ENCODE measurements at places on chromosomes 12 and 14.

DNA sequence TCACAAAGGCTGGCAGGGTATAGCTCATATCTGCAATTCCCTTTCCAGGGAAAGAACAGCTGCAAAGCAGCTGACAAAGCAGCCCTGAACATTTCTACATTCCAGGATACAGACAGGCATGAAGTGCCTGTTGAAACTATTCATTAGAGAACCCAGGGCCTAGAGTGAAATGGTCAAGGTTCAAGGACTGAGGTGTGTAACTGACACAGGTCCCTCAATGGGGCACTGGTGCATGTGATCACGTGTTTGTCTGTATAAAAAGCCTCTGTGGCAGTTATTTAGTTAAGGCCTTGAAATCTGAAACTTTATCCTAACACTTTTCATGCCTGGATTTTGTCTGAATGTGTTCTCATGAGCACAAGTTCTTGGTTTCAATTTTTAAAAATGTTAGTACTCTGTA lies 47.1 kb downstream of the GIT2 start:
- no peak for DNase-seq

GRCh38 chr12:100717733-100718067 lies 76.9 kb upstream of the ANO4 start:
- no peak for DNase-seq

DNA sequence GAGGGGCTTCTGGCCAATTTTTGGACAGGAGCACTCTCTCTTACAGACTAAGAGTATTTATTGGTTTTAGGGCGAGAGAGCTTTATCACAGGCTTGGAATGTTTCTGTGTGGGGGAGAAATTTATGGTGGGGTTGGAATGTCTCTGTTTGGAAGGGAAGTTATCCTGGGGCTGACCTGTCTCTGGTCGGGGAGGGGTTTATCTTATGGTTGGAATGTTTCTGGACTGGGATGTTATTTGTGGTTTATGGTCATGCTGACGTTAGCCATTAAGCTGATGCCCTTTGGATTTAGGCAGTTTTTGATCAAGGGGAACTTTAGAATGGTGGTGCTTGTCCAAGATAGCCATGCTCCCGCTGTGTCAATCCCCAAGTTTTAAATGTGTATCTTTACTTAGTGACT lies 614.8 kb downstream of the DIO2 start:
- no peak for DNase-seq

DNA sequence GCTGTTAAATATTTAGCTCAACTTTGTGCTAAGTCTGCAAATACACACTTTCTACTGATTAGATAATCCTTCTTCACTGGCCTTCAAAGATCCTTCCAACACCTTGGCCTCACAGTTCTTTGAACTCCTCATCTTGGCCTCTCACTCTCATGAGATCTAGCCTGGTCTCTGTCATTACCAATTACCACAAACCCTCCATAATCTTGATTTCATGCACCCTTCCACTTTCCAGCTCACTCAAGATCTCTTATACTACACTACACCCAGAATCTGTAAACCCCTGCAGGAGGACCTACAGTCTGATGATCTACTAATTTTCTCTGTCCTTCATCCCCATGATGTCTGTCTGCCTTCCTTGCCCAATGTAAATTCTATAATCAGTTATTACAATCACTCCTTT lies 71.1 kb downstream of the DUSP16 start:
- no peak for DNase-seq

- DNase-seq, result no peak
Observed at GRCh38 chr12:130640901-130641300, 75.2 kb downstream of the RIMBP2 start.

DNA sequence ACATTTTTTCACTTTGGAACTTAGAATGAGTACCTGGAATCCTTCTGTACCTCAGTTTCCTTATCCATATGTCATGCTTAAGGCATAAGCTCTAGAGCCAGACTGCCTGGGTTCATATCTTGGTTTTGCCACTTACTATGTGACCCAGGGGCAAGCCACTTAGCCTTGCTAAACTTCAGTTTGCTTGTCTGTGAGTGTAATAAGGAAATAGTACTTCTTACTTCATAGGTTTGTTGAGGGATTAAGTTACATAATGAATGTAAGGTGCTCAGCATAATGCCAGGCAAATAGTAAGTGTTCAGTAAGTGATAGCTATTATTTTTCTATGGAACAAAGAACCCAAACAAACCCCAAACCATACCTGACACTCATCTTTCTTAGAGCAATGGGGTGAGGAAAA lies 225.1 kb downstream of the BCAT1 start:
- DNase-seq, result no peak

GRCh38 chr14:56996721-56997399 lies 186.6 kb upstream of the OTX2 start:
- no peak for DNase-seq

DNA sequence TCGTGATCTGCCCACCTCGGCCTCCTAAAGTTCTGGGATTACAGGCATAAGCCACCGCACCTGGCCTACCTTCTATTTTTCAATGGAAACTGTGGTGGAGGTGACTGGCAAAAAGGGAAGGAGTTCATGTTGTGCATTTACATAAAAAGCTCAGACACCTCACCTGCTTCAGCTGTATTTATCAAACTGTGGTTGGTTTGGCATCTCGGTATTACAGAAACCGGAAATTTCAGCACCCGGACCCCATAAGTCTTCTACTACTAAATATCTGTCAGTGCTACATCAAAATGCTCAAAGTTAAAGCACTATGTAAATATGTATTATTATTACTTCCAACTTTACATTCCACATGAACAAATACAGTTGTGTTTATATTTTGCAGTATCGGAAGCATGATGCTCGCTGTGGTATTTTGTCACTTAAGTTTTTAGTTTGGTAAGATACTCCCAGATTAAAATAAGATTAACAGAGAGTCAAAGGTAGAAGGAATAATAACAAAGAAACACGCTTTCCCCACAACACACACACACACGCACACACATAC lies 95.4 kb downstream of the ITPR2 start:
- DNase-seq, result no peak

DNA sequence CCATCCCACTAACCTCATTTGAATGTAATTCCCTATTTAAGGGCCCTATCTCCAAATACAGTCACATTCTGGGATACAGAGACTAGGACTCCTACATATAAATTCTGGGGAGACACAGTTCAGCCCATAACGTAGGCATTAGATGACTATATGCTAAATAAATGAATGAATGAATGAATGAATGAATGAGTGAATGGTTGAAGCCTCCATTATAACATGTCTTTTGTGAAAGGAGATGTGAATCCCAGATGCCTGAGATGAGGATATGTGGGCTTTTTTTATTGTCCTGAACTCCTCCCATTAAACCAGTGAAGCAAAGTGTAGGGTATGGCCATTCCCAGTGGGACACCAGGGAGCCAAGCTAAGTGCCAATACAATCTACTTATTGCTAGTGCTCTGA lies 20.5 kb upstream of the TMEM233 start:
- no peak for DNase-seq

DNA sequence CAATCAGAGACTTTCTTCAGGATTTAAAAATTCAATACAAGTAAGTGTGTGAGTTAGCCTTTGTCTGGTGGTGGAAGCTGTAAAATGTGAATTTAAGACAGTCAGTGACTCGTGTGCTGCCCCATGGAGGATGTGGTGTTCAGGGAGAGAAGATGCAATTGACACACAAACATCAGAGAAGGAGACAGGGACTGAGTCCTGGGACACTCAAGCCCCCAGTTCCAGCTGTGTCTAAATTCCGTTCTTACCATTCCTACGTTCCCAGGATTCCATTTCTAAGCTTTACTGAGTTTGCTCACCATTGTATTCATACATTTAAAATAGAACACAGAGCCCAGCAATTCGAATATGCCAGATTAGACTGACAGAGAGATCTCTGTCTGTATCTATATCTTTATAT lies 67.6 kb downstream of the C12orf56 start:
- no peak for DNase-seq

- DNase-seq, result no peak
Observed at GRCh38 chr12:132674561-132674960, 12.6 kb downstream of the POLE start.

DNA sequence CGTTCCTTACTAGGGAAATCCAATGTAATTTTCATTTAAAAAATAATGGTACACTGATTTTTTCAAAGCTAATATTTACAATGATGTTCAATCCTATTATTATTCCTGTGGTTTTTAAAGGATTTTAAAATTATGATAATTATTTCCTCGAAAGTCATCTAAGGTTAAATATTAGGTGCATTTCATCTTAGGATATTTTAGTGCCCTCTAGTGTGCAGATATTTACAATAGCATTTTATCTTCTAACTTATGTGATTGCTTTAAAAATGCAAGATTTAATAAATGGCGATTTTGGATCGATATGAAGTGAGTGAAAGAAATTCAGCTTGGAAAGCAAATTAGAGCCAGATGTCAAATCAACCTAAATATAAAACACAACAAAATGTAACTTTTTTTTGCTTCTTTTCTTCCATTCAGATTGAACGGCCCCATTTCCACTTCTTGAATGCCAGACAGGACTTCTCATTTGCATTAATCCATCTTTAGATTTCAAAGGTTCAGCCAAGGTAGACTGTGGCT lies 293.5 kb downstream of the SLC6A15 start:
- DNase-seq, result no peak

GRCh38 chr12:124774462-124775167 lies 89.0 kb downstream of the SCARB1 start:
- no peak for DNase-seq

DNA sequence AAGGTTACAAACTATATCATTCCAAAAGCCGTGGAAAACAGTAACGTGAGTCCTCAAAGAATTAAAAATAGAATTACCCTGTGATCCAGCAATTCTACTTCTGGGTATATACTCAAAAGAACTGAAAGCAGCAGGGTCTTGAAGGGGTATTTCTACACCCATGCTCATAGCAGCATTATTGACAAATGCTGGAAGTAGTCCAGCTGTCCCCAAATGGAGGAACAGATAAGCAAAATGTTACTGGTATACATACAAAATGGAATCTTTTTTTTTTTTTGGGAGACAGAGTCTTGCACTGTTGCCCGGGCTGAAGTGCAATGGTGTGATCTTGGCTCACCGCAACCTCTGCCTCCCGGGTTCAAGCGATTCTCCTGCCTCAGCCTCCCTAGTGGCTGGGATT lies 32.9 kb downstream of the ADIPOR2 start:
- no peak for DNase-seq

DNA sequence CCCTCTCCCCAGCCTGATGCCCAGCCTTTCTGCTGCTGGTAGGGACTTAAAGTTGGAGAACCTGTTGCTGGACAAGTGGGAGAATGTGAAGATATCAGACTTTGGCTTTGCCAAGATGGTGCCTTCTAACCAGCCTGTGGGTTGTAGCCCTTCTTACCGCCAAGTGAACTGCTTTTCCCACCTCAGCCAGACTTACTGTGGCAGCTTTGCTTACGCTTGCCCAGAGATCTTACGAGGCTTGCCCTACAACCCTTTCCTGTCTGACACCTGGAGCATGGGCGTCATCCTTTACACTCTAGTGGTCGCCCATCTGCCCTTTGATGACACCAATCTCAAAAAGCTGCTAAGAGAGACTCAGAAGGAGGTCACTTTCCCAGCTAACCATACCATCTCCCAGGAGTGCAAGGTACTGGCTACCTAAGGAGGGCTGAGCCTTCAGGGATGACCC lies 1.6 kb downstream of the TSSK4 start:
- DNase-seq, result no peak

DNA sequence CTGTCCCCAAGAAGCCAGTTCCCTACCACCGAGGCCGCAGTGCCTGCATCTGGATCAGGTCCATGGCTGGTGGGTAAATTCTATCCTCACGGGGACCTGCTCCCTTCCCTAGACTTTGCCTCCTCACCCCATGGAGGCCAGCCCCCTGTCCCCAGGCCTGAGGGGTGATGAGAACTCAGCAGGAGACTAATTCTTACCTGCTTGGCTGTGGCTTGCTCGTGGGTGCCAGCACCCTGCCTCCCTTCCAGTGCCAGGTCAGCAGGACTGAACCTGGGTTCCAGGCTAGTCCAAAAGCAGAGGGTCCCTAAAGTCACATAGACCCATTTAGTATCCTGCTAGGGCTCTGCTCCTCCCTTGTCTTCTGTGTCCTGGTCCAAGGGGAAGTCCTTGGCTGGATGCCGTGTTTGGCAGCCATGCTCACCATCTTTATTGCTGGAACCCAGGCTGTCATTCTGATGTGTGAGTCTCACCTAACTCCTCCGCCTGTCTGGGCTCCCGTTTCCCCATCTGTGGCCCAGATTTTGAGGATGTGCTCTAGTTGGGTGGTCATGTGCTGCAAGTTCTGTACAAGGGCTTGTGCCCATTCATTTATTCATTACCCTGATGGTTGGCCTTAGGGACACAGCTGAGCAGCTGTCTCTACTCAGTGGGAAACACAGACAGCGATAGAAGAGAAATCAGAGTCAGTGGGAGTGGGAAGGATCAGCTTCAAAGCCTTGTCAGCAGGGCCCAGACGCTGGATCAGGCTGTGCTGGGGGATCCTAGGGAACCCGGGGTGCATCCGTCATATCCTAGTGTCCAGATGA lies 949 bp downstream of the PLBD2 start:
- DNase-seq, result no peak

DNA sequence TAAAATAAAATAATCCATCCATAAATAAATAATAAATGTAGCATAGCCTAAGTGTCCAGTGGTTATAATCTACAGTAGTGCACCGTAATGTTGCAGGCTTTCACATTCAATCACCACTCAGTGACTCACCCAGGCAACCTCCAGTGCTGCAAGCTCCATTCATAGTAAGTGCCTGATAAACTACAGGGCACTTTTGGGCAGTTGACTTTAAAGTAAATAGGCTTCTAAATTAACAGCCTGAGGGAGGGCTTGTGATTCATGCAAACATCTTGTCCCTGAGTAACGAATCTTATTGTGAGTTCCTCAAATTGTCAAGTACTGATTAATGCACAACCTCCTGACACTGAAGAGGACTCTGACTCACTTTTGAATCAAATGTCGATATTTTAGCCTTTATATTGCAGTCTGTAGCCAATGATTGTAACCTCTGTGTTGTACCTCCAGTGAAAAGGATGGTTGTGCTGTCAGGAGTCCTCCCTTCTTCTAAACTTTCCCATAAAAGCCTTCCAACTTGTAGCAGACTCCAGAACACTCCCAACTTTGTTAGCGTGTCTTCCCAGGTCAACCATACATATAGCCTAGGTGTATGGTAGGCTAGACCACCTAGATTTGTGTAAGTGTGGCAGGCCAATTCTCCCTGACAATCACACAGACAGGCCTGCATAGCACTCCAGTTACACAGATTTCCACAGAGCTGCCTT lies 55.0 kb upstream of the BICD1 start:
- DNase-seq, result no peak

DNA sequence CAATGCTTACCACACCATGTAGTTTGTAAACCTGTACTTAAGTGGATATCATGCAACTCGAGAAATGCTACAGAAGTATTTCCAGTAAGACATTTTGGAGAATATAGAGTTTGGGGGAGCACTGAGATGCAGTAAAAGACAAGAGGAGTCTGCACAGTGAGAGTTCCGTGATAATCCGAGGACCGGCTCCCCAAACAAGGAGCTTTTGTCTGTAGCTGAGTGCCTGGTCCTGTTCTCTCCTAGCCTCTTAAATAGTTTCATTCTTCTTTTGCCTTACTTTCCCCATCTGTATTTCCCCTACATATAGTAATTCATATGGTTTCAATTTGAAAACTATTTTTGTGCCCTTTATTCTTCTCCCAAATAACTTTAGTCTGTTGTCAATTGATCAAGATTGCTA lies 364.1 kb downstream of the EGLN3 start:
- no peak for DNase-seq

- DNase-seq, result no peak
Observed at GRCh38 chr12:24679126-24679525, 269.8 kb downstream of the BCAT1 start.
